ENCODE measurements at places on chromosomes 2 and 18. TPM values are rescaled to one million over a fixed set of nuclear protein-coding genes. Genes with fewer than 3 reads are reported as not detected.
A peak's percentile ranks its signal among the peaks of the same experiment; 100 is the strongest.

DNA sequence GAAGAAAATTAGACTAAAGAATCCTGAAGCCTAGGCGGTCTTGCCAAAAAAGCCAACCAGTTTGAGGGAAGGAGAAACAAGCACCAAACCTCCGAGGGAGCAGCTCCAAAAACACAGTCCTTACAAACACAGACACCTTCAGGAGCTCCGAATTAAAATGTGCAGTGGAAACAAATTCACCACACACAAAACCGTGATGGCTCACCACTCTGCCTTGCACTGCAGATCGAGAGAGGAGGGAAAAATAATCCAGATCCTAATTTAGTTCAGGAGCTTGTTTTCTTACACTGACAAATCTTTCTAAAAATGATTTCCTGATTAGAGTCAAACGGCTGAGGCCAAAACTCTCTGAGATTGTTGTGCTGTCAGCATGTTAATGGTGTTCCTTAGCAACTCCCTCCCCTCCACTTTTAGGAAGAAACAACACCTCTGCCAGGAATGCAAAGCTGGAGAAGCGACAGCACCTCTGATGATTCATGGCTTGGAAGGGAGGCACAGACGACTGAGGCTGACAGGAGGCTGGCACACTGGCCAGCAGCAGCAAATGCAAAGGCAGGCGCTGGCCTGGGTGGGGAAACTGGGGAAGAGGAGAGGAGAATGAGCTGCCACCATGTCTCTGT is 249.4 kb upstream of the KLHL29 start:
- DNase-seq = peak; percentile 34

PELI1 gene
- 14.6 TPM for polyA plus RNA-seq

- DNase-seq = no peak
Measured at GRCh38 chr2:201267278-201268030, 7.1 kb downstream of the CASP8 start.

GRCh38 chr18:29434650-29435049 is 1257.7 kb upstream of the CDH2 start:
- DNase-seq = no peak

FNDC4 gene
- polyA plus RNA-seq = 8.2 TPM

DNA sequence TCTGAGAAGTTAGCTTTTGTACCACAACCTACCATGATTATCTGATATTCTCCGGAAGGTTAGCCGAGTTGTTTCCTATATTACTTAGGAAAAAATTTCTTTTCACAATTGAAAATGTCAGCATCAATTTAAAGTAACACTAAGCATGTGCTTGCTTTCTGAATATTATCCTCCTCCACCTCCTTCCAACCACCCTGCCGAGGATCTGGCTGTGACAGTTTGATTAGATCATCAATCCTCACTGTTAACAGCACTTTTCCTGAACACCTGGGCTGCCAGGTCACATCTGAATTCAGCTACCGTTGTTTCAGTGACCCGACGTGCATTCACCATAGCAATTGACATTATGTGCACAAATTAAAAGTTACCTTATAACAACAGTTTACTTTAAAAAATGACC is 207.0 kb downstream of the ZNF407 start:
- no peak for DNase-seq

NCK2 gene
- polyA plus RNA-seq = 90.5 TPM

PXDN gene
- polyA plus RNA-seq = 140 TPM

DNA sequence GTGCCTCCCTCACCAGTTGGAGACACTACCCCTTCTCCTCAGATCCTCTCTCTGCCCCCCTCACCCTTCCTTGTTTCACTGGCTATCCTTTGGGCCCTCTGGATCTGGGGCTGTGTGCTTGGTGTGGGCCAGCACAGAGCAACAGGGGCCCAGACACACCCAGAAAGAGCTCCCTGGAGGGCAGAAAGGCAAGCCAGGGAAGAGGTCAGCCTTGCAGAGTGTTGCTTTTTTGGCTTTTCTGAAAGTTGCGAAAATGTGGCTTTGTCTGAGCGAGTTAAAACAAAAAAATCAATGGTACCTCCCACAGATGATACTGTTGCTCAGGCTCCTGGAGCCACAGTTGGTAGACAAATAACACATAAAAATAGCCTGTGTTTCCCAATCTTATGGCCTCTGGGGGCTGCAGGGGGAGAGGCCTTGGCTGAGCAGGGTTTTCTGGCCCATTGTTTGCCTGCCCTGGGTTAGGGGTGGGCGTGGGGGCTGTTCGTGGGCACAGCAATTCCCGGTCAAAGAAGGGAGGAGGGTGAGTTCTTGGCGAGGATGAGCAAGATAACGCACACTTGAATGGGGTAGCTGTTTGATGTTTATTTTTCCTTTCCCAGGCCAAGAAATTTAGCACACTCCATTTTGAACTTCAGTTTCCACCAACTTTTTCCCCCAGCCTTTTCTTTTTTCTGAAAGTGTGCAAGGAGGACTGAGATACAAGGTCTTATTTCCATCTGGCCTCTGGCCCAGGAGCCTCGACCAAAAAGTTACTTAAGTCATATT is 167.0 kb upstream of the HAAO start:
- DNase-seq = peak; percentile 91

DNA sequence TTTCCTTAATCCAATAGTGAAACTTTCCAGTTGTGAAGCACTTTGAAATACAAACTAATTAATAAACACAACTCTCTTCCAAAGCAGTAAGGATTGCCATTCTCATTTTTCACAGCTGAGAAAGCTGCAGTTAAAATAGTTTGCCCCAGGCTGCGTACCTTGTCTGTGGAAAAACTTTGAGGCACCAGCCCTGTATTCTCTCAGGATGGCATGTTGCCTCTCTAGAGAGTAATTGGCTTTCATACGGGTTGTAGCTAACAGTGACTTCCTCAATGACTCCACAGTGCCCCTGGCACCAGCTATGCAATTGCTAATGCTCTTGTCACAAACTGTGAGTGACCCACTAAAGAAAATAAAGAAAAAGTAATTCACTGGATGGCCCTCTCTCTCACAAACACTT is 345.7 kb downstream of the MTX2 start:
- DNase-seq = no peak

GRCh38 chr2:30656079-30656478 is 151.2 kb downstream of the CAPN13 start:
- DNase-seq = no peak

GRCh38 chr18:51425475-51425874 is 228.0 kb upstream of the MEX3C start:
- no peak for DNase-seq

DNA sequence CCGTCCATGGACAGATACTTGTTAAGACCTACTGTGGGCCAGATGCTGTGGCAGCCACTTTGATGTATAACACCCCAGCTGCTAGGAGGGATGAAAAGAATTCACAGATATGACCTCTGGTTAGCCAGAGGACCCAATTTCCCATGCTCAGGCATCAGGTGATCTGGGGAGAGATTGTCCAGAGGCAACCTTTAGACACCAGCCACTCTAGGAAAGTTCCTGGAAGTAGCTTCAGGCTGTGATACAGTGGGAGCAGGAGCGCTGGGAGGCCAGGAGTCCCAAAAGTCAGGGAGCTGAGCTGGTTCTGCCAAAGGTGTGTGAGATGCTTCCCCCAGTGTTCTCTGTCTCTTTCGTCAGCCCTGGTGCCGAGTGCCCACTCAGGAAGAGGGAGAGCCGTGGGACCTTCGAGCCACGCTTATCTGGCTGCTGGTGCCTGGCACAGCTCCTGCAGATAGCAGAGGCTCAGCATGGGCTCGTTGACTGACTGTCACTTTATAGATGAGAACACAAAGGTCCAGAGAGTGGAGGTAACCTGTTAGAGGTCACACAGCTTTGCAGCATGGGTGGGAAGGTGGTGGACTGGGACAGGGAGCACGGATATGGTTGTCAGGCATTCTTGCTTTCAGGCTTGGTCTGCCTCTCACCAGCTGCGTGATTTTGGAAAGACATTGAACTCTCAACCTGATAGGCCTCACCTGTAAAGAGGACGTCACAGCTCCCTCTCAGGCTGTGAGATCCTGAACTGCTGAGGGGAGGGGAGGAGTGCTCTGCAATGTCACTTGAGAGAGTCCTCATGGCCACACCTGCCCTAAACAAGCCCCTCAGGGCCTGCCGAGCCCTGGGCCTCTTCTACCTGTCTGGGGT is 7.8 kb upstream of the RALB start:
- no peak for DNase-seq

INPP5D gene
- 8.9 TPM for polyA plus RNA-seq
